ENCODE measurements at places on chromosomes 4 and X.
A peak's percentile ranks its signal among the peaks of the same experiment; 100 is the strongest.

- DNase-seq, result no peak
These were observed 554 bp downstream of the PCDH7 start for GRCh38 chr4:30720661-30721184.

DNA sequence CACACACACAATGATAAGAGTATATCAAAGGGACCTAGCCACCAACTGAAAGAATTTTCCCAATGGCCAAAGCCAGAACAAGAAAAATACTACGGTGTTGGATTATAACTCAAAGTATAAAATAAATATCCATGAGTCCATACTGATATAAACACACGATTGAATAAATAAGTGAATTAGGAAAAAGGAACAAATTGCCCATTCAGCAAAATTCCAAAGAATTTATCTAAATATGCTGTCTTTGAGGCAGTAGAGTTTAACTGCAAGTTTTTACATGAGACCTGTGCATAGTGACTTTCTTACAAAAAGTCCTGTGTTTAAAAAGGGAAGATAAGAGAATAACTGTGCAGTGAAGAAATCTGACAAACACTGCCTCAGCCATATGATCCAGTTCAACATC, 278.8 kb upstream of the PPARGC1A start:
- DNase-seq, result no peak

- DNase-seq, result no peak
These were observed 50.1 kb downstream of the C4orf51 start for GRCh38 chr4:145730026-145730425.

- no peak for DNase-seq
These were observed 36.0 kb downstream of the AWAT2 start for GRCh38 chrX:70013466-70014381.

DNA sequence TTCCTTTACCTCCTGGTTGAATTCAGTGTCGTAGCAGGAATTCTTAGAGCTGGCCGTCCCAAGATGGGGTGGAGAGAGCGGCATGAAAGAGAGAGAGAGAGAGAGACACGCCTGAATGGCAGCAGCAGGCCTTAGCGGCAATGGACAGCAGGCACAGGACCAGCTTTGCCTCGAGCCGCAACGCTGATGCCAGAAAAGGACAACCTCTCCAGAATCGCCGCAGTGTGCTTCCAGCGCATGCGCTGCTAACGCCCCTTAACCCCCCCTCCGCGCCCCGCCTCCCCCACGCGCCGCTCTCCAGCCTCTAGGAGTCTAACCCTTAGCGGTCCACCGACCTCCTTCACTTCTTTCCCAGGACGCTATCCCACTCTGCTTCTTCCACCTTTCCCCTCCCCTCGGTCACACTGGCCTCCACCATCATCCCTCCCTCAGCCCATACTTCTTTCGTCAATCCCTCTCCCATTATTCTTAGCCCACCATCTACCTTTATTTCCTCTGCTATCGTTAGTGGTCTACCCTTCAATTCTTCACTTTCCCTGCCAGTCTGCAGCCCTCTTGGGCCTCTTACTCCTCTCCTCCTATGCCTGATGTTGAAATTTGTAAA, 10.5 kb upstream of the ZCCHC13 start:
- peak; percentile 59 for DNase-seq

DNA sequence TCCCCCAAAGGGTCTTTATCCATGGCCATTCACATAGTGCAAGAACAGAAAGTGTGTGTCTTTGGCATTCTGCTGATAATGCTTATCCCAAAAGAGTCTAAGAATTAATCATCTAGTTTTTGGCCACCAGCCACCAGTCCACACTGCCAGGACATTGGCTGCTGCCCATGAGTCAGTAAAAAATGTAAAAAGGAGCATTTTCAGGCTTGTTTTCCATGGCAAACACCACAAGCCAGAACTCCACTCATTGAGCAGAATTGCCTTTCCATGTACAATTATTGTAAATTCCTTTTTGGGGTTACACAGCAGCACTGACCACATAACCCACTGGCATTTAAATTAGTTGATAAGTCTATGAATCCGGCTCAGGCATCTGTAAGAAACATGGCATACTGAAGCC, 89.2 kb upstream of the PRDX4 start:
- DNase-seq, result no peak

DNA sequence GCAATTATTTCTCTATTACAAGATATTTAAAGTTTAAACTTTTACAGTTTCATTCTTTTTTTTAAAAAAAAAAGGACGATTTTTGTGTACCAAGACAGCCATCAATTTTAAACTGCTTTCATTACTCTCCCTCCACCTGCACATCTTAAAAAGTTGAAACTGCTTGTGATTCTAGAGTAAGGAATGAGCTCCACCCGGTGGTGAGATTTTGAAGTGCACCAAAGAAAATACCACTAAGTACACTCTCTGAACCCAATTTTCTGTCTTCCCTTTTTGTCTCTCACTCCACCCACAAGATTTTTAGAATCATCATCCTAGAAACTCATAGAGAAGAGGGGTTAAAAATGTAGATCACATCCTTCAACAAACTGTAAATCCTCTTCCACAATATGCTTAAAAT, 91.3 kb upstream of the WDR44 start:
- peak; percentile 30 for DNase-seq

DNA sequence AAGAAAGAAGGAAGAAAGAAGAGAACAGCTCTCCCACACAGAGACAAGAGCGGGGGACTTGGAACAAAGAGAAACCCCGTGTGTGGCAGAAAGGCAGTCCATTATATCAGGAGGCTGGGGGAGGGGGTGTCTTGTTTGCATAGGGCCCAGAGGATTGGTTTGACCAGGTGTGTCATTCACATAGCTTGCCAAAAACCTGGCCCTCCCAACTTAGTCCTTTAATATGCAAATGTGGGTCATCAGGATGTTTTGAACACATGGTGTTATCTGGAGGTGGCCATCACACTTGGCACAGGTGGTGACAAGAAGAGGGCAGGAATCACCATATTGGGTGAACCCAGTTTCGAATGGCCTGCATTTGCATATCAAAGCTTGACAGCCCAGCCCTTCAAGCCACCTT, 111.7 kb downstream of the LINC00632 start:
- no peak for DNase-seq

GRCh38 chrX:107507744-107508117, 58.3 kb downstream of the FRMPD3 start:
- DNase-seq, result no peak

- no peak for DNase-seq
These were observed 13.2 kb upstream of the PDE6B start for GRCh38 chr4:612052-612748.

DNA sequence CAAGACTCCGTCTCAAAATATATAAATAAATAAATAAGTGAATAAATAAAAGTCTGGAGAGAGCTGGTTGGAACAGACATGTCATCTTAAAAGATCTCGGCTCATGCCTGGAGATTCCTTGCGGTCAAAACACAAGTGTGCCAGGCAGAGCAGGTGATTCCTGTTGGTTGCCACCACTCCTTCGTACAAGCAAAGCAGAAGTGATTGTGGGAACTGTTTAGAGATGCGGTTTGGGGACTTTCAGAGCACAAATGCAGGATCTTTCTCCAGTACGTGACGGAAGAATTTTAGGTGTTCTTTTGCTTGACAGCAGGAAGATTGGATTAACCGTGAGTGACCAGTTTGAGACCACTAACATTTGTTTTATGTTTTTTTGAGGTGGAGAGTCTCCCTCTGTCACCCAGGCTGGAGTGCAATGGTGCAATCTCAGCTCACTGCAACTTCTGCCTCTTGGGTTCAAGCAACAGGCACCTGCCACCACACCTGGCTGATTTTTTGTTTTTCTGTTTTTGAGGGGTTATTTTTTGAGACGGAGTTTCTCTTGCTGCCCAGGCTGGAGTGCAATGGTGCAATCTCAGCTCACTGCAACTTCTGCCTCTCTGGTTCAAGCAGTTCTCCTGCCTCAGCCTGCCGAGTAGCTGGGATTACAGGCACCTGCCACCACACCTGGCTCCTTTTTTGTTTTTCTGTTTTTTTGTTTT, 2.8 kb upstream of the CRLF2 start:
- DNase-seq, result no peak

DNA sequence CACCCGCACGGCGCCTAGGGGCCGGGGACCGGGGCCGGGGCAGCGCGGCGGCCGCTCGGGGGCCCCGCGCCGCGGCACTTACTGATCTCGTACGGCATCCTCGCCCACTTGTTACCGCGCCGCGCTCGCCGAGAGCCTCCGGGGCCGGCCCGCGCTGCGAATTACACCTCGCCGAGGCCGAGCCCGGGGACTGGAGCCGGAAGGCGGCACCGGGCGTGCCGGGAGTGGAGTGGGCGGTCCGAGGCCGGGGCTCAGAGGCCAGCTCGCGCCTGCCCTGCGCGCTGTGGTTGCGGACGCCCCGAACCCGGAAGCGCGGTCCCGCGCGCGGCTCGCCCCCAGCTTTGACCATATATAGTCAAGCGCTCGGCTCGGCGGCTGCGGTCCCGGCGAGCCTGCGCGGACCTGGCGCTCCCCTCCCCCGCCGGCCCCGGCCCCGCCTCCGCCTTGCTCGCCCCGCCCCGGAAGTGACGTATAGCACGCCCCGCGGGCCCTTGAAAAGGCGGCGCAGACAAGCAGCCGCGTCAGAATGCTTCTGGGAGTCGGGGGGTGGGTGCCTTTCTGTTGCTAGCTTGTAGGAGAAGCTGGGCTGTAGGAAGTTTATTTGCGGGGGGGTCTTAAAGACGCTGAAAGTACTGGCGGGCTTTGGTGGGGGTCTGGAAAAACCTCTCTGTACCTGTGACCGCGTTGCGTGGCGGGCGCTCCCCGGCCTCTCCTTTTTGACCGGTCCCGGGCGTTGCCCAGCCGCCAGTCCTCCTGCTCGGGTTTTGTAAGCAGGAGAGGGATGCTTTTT, at the start of gene WDR1:
TSS of gene WDR1 (minus strand) at position 231 of the 790 bp plus-strand sequence. CDS start at position 98, 133 bp downstream.
- DNase-seq, result peak; percentile 82

GRCh38 chrX:97230948-97231347, 347.2 kb downstream of the RPA4 start:
- DNase-seq, result no peak

DNA sequence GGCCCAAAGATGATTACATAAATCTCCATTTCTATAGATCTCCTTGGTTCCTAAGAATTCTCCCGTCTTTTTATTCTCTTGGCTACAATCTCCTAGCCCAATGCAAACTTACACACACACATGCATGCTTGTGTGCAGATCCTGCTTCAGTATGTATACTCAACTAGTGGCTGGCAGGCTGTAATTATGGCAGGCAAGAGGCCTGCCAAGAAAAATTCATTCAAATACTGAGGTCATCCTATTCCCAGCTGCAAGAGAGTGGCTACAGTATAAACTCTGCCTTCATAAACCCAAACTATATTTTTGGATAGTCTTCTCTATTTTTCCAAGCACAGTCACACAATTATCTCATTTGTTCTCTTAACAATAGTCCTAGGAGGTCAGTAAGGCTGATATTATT, 95.2 kb downstream of the SHROOM4 start:
- DNase-seq, result no peak

DNA sequence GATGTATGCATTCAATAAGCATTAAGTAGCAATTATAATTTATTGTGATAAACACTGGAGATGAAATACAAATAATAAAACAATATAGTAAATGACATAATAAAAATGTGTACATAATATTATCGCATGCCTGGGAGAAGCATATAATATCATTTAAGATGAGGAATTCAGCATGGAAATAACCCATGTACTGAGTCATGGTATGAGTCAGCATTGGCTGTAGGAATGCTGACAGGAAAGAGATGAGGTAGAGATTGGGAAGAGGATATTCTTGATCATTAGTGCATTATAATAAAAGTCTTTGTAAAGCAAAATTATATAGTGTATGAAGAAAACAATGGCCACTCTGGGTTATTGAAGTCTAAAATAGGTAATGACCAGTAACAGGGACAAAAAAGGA, 82.8 kb downstream of the MAGEB10 start:
- DNase-seq, result no peak

GRCh38 chrX:44674906-44675305, 132.2 kb upstream of the FUNDC1 start:
- no peak for DNase-seq

DNA sequence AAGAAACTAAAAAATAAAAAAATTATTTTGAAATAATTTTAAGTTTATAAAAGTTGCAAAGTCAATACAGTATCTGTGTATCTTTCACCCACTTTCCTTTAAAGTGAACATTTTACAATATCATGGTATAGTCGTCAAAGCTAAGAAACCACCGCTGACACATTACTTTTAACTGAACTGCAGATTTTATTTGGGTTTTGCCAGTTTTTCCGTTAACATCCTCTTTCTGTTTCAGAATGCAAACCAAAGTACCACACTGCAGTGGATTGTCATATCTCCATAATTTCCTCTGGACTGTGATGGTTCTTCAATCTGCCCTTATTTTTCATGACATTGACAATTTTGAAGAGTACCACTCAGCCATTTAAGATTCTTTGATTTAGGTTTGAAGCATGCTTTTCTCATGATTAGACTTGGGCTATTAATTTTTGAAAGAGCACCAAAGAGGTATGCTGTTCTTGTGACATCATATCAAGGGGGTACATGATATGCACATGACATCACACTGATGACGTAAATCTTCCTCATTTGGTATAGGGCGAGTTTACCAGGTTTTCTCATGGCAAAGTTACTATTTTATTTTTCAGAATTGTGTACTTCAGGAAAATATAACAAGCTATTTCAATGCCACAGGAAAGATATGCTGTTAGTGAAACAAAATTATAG, 3.6 kb upstream of the CXCL1 start:
- no peak for DNase-seq

- DNase-seq, result no peak
These were observed 885 bp downstream of the CCDC110 start for GRCh38 chr4:185470501-185471195.

- no peak for DNase-seq
These were observed 247.8 kb downstream of the GRID2 start for GRCh38 chr4:92551616-92552015.

Measured in AML-193 (cell line).